A549 (cell line): ENCODE measurements at places on chromosomes 5 and 9.

GRCh38 chr5:149796030-149796429 is 65.9 kb downstream of the PPARGC1B start:
- peak; percentile 22 for DNase-seq

- DNase-seq = no peak
Measured at GRCh38 chr9:116491659-116492058, 195.4 kb upstream of the TRIM32 start.

DNA sequence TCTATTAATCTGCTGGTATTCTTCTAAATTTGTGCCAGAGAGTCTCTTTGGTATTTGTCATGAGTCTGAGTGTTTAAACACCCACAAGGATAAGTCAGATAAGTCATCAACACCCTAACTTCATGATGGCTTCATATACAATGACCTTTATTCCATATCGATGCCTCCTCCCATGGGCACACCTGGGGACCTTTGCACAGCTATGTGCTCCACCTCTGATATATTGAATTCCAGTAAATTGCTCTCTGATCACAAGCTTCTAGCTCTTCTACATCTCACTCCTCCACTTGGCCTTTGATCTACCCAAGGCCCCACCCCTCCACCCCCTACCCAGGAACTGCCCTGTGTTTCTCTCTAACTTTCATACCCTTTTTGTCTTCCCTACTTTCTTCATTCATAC is 102.7 kb upstream of the MIER3 start:
- DNase-seq = no peak

DNA sequence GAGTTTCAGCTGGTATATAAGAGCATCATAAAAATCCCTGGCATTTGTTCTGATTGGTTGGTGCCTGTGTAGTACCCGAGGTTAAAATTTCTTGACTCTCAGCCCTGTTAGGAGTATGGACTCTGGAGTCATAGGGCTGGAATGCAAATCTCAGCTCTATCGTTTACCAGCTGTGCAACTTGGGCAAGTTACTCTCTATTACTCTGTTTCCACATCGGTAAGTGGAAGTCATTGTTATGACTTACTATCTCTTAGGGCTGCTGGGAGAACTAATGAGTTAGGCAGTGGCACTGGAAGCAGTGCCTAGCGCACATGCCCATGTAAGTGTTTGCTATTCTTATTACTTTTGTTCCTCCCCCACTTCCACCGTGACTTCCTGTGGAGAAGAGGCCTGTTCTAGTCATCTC is 141.6 kb downstream of the BOD1 start:
- no peak for DNase-seq
